NCI-H1092 (cell line): ENCODE measurements at places on chromosomes 7 and 10.

DNA sequence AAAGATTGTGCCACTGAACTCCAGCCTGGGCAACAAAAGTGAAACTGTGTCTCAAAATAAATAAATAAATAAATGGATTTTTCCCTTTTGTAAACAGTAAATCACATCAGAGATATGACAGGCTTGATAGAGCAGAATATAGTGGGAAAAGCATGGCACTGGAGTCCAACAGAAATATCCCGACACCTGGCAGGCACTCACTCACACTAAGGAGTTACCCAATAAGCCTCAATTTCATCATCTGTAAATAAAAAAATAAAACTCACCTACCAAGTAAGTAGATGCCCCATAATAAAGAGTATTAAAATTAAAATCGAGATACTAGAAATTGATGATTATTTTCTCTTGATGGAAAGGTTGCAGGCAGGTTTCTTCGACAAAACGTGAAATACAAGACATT, 1.7 kb downstream of the ATE1 start:
- DNase-seq = no peak

GRCh38 chr10:71981876-71982230, 17.7 kb downstream of the CHST3 start:
- no peak for DNase-seq

DNA sequence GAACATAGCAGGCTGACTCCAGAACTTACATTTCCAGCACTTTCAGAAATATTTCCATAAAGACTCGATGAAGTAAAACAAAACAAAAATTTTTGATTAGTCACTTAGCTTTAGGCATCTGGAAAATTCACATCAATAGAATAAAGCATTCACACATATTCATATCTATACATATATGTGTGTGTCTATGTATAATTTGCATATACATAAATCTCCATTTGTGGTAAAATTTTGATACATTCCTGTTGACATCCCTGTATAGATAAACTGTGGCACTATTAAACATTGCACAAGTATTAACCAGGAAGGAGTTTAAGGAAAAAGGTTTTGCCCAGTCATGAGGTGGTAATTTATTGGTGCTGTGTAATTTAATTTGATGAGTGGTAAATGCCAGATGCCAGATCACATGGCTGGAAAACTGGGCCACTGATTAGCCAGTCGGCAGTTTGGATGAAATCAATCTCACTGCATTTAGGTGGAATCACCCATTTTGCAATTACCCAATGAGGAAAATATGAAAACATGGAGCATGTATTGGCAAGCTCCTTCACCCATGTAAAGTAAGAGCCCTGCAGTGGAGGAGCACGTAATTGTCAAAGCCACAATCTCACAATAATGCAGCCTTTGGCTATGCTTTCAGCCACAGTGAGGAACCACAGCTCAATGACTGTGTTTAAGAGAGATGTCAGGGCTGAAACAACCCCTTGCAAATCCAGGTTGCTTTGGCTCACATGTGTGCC, 294.6 kb downstream of the RNLS start:
- no peak for DNase-seq

GRCh38 chr10:128337860-128338378, 211.7 kb upstream of the MKI67 start:
- DNase-seq = peak; percentile 5

DNA sequence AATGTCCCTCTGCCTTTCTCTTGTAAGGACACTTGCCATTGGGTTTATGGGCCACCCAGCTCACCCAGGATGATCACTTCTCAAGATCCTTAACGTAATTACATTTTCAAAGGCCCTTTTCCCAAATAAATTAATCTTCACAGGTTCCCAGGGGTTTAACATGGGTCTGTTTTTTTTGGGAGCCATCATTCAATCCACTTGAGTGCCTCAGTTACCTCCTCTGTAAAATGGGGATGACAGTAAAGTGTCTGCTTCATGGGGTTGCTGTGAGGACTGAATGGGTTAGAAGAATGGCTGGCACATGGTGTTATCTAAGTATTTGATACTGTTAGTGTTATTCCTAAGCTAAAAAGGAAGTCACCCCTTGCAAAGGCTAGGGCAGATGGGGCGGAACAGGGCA, 7.4 kb downstream of the C10orf105 start:
- no peak for DNase-seq
